ENCODE measurements at places on chromosomes 2 and 18. TPM values are rescaled to one million over a fixed set of nuclear protein-coding genes. Genes with fewer than 3 reads are reported as not detected.

DNA sequence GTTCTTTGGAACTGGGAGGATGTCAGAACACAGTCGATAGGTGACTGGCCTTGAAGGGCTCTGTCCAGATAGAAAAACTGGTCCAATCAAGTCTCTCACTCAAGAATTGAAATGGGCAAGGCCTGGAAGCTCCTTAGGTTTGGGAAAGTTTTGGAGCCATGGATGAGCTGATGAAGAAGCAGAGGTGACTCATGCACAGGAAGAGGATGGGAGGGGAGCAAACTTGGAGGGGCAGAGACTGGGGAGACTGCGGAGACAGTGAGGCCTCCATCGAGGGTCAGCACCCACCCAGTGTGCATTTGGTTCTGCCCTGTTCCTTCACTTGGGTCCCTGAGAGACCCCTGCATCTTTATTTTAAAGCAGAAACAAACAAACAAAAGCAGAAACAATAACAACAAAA lies 41.1 kb downstream of the SOWAHC start:
- DNase-seq = no peak

- no peak for DNase-seq
Observed at GRCh38 chr18:55465313-55465712, 122.7 kb downstream of the TCF4 start.

DNA sequence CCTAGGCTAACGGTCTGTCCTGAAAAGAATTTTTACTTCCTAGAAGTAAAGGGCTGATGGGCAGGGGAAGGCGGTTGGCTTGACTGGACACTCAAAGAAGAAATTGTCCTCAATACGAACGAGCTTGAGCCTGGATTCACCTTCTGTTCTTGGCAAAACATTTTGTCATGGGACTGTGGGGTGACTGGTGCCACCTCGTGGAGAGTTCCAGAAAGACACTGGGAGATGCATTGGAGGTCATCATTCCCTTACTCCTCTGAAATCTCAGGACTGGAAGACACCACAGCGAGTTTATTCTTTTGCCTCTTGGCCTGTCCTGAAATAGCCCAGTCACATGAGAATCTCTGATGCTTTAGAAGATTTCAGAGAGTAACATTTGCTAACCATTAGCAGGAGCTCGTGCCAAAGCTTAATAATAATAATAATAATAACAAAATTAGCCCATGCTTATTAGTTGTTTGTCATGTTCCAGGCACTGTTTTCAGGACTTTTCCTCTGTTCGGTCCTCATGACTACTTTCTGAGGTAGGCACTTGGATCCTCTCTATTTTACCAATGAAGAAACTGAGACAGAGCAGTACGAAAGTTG lies 44.5 kb downstream of the TMEM182 start:
- peak; percentile 45 for DNase-seq

GRCh38 chr2:43005975-43006833 lies 213.8 kb upstream of the HAAO start:
- DNase-seq = no peak

DNA sequence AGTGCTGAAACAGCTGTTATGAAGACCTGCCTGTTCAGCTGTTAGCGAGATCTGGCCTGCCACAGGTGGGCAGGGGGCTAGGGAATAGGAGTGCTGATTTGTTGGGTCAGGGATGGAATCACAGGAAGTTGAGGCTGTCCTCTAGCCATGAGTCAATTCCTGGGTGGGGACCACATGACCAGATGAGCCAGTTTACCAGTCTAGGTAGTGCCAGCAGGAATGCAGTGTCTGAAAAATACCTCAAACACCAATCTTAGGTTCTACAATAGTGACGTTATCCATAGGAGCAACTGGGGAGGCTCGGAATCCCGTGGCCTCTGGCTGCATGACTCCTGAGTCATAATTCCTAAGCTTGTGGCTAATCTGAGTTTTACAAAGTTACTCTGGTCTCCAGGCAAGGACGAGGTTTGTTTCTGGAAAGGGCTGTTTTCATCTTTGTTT lies 44.9 kb downstream of the DYSF start:
- DNase-seq = no peak

- no peak for DNase-seq
Observed at GRCh38 chr18:59912007-59912550, 12.3 kb downstream of the PMAIP1 start.

DNA sequence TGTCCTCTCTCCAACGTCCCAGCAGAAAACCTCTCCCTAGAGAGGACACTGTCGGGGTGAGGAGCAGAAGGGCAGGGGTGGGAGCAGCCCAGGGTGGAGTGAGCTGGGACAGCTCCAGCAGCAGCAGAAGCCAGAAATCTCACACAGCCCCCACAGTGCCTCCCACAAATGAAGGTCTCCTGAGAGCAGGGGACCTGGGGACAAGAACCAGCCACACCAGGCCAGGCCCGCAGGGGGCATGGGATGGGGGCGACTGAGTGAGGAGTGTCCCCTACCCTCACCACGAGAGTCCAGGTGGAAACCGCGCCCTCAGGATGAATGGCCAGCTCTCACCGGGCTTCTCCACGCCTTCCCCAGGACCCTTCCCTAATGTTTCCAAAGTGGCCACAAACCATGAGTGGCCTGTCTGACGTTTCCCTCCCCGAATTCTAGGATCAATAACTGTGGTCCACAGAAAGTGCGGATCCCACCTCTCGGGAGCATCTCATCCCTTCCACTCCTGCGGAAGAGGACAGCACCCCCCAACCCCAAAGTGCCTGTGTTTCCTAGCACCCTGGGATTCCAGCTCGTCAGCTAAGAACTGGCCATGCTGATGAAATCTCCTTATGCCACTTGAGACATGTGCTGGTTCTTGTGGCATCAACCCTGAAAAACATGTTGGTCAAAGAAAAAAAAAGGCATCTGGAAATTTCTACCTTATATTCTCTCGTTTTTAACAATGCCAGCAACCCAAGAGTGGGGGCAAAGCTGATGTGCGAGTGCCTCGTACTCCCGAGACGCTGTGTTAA lies 121.1 kb downstream of the HDAC4 start:
- DNase-seq = no peak

GRCh38 chr18:78414302-78414701 lies 565.3 kb upstream of the SALL3 start:
- DNase-seq = no peak

Gene C18orf32
- 35.6 TPM for polyA plus RNA-seq

Gene THADA
- polyA plus RNA-seq = 35.1 TPM

All from right renal cortex interstitium (tissue), 3 donors.